ENCODE measurements at places on chromosomes 2 and 18.

GRCh38 chr18:23772327-23773024, 83.2 kb downstream of the LAMA3 start:
- DNase-seq = no peak

DNA sequence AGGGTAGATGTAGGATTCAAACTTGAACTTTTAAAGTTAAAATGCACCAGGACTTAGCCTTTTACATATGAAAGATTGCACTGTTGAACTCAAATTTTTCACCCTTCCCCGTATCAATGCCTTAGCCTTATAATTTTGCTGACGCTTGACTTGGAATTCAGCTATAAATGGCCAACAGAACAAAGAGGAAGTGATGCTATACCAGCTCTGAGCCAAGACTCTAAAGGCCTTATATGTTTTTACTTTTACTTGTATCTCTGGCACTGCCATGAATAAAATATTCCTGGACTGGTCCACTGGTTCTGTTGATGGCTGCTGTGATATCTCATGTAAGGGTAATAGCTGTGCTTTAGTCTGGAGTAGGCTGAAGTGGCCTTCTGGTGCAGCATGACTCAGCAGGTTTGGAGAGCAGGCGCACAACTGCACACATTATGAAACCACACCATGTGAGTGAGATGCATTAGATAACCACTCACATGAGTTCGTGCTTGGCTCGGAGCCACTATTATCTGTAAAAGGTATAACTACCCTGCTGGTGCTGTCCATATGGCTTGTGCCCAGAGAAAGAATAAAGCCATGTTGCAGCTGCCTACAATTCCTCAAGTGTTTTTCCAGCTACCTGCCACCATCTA, 8.4 kb upstream of the IER3IP1 start:
- DNase-seq = no peak

DNA sequence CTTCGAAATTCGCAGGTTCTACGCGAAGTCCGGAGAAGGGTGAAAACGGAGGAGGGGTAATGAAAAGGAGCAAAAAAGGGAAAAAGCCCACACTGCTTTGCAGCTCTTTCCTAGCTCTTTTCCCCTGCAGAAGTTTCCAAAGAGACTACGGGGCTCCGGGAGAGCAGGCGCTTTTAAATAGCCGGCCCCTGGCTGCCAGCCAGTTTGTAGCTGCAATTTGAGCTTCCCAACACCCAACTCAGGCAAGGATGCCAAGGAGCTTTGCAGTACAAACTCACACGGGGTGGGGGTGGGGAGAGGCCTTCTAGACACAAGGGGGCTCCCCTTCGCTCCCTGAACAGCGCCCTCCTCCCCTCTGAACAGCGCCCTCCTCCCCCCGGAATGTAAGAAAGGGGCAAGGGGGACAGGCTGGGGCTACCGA, at the start of gene IGFBP5:
IGFBP5 (minus strand) TSS at position 149 of the 421 bp plus-strand sequence. CDS start 774 bp downstream, outside the sequence.
- DNase-seq = peak; percentile 16

GRCh38 chr2:38178556-38179419, 102.8 kb upstream of the CYP1B1 start:
- peak; percentile 87 for DNase-seq

GRCh38 chr2:99863236-99863902, 279.0 kb downstream of the AFF3 start:
- DNase-seq = no peak

DNA sequence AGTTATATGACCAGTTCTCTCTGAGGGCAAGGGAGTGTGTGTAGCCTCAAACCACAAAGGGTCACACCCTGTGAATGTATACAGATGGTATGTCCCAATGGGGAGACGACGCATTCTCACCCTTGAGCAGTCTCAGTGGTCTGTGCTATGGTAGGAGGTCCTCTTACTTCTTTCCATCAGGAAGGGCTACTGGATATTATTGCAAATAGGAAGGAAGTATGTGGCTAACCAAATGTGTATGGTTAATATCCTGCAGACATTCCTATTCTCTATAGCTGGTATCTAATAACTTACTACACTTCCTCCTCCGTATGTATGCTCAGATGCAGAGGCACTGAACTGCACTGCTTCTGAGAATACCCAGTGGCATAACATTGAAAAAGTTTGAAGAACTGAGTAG, 306.7 kb upstream of the CCDC68 start:
- DNase-seq = no peak

DNA sequence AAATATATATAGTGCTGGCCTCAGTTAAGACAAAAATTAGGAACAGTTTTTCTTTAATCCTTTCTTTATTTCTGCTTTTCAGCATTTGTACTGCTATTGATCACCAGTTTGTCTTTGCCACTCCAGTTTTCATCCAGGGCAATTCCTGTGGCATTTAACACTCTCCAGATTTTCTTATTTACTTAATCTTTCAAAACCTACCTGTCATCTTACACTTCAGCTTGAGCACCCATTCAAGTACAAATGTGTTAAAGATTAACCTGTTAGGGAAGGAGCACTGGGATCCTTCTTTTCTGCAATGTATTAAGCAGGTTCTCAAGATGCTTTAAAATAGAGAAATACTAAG, 101.8 kb upstream of the SCN1A start:
- DNase-seq = peak; percentile 60

DNA sequence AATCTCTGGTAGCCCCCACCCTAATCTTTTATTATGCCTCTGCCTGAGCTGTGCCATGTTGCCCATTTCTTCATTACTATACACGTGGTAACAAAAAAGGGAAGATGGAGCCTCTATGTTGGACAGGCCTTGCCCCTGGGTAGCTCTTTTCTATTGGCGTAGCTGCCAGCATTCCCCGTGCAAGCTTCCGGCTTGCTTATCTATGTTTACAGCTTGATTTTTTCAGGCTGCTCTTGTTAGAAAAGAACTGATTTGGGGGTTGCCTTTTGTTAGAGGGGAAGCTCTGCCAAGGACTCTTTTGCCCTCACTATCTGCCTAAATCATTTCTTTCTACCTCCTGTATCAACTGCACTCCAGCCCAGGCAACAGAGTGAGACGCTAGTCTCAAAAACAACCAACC, 45.5 kb upstream of the ZSWIM2 start:
- no peak for DNase-seq

DNA sequence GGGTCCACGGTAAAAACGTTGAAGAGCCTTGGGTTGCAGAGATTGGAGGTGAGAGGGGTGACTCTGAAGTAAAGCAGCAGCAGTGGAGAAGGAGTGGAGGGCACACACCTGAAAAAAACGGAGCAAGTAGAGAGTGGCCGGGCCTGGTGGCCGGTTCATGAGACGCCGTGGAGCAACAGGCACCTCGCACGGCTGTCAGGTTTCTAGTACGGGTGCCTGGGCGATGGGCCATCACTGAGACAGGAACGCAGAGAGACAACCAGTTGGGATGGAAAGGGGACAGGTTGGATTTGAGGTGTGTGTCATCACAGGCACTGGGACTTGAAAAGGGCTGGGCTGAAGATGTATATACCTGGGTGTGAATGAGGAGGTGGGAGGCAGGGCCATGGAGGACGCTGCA, 104.2 kb downstream of the MTCL1 start:
- no peak for DNase-seq

DNA sequence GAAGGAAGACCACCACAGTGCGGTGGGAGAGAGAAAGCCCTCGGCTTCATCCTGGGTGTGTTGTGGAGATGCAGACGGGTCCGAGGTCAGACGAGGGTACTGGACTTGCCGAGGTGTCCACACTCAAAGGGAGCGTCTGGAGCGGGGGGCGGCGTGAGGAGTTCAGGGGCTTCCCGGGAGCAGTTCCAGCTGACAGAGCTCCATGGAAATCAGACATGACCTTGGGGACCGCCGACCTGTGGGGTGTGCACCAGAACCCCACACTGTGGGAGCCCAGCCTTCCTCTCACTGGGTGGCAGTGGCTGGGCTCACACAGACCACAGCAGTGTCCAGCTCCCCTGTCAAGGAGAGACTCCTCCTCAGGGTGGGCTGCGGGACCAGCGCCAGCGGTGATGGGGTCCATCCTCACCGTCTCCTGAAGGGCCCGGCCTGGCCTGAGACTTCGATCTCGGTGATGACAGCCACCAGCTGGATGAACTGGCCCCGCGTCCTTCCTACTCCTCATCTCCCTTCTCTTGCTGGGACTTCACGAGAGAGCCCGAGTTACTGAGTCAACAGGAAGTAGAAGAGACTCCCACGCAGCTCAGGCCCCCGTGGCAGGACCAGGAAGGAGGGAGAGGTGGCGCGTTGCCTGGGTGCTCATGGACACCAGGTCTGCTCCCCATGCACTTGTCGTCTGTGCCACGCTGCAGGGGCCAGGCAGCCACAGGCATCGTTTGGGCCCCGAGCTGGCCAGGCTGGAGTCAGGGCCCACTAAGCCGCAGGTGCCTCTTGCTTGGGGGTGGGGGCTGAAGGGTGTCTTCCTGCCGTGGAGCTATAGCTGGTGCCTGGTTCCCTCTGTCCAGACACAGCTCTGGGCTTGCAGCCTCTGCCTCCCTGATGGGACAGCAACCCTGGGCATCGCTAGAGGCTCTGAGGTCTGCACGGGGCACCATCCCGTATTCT, 101.9 kb upstream of the CTDP1 start:
- no peak for DNase-seq

DNA sequence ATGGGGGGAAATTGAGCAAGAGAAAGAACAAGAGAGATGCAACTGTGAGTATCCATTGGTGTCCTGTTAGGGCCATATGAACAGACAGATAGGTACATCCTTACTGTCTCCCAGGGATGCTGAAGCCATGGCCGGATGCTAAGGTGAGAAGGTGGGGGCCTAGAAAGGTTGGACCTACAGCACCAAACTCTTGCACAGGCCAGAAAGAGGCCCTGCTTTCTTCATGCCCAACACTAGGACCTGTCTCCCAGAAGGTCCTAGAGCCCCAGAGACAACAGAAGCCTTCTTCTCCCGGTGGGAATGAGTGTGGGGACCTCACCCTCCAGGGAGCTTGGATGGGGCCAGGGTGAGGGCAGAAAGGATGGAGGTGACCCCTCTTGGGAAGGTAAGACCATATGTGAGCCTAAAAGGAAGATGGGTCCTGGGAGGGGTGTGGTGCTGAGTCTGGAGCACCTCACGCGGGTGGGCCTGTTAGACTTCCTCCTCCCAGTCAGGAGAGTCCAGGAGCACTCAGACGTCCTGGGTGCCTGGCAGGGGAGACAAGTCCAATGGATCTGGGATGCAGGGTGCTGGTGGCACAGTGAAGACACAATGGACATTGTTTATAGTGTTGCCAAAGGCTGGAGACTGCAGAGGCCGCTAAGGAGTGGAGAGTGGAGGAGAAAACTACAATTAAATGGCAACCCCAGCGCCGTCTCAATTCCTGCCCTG, 265.3 kb downstream of the CYP26B1 start:
- DNase-seq = no peak

DNA sequence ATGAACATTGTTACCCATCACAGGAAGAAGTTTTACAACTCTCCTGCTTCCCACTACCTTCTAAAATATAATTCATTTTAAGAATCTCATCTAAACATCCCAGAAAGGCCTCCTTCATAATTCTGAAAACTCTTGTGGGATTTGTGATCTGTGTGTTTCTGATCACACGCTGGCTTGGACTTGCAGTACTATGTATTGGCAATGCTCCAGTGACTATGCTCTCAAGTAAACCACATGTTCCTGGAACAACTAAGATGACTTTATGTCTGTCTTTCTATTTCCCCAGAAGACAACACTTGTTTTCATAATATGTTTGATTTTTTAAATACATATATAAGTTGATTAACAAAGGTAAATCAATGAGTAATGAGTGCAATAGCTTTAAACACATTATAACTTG, 376.6 kb upstream of the NETO1 start:
- DNase-seq = no peak

DNA sequence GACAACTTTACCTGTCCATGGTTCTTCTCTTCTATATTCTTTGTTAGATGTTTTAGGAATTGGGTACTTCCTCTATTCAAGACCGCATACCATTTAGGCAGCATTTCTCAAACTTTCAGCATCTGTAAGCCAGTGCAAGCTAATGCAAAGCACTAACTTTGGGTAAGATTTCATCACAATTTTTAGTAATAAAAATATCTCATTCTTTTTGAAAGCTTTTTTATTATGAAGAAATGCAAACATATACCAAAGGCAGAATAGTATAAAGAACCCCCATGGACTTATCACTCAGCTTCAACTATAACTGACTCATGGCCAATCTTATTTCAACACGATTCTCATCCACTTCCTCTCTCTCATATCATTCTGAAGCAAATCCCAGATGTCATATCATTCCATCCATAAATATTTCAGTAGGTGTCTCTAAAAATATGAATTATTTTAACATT, 32.9 kb downstream of the INO80C start:
- DNase-seq = no peak

Data from kidney glomerular epithelial cell (primary cell).